ENCODE measurements at places on chromosomes 12 and 14.

GRCh38 chr14:94867946-94868771 lies 98.2 kb upstream of the GSC start:
- no peak for DNase-seq

- DNase-seq = no peak
Observed at GRCh38 chr12:111656016-111656415, 29.7 kb downstream of the BRAP start.

GRCh38 chr12:4496145-4496838 lies 42.4 kb upstream of the RAD51AP1 start:
- no peak for DNase-seq

- DNase-seq = no peak
Observed at GRCh38 chr12:79673354-79673753, 17.4 kb downstream of the PAWR start.
